ENCODE measurements at places on chromosomes 4 and X.

DNA sequence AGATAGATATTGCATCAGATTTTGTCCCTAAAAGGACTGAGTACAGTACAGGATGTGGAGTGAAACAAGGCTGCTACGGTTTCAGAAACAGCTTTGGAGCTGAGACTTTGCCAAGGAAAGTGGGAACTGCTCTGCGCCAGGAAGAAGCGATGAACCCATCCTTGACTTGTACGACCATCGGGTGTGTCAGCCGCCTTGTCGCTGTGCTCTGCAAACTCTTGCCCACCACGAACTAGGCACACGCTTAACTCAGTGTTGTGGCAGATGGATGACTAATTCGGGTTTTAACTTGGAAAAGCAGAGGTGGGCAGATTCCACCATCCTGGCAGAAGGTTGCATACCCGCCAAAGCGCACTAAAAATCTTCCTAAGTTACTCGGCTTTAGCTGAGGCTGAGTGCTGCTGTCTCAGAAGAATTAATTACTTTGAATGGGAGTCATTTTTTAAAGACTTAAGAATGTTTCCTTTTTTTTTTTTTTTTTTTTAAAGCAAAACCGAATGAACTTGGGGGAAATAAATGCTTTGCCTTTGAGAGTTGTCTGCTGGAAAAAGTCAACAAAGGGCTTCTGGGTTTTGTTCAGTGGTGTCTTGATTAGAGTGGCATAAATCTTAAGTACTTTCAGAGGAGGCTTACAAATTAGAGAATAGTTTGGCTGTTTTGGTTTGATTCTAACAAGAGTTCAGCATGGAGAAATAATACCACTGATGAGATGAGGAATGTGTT lies 69.5 kb downstream of the SHROOM2 start:
- no peak for DNase-seq

DNA sequence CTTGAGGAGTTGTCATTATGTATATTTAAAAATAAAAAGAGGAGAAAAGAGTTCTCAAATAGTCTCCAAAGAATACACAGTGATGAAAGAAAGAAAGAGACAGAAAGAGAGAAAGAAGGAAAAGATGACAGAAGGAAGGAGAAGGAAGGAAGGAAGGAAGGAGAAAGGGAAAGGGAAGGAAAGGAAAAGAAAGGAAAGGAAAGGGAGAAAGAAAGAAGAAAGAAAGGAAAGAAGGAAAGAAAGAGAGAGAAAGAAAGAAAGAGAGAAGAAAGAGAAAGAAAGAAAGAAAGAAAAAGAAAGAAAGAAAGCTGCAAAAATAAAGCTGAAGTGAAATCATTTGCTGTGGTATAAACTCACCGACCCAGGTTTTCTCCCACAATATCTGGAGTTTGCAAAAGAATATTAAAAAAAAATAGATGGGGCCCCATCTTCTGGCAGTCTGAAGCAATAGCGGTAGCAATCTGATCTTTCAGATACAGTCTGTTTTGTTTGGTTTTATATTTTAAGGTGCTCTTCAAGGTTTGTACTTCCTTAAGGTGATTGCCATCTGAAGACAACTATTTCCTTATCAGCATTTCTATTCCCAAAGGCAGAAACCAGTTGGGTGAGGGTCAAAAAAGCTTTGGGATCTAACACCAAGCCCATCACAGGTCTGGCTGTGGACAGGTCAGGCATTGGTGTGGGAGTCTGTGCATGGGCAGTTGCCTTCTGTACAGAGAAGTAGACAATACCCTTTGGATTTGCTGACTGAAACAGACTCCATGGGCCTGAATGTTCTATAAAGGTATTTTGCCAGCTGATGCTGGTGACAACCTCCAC lies 160.4 kb downstream of the CPEB2 start:
- DNase-seq = no peak

DNA sequence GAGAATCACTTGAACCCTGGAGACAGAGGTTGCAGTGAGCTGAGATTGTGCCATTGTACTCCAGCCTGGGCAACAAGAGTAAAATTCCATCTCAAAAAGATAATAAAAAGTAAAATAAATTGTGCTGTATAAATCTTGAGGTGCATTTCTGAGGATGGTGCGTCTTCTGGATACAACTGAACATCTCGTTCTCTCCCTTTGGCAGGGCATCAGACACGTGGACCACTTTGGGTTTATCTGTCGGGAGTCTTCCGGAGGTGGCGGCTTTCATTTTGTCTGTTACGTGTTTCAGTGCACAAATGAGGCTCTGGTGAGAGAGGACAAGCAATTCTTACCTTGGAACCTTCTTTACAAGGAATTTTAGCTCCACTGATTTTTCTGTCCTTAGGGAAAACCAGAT lies 60.2 kb downstream of the PTTG2 start:
- DNase-seq = no peak

DNA sequence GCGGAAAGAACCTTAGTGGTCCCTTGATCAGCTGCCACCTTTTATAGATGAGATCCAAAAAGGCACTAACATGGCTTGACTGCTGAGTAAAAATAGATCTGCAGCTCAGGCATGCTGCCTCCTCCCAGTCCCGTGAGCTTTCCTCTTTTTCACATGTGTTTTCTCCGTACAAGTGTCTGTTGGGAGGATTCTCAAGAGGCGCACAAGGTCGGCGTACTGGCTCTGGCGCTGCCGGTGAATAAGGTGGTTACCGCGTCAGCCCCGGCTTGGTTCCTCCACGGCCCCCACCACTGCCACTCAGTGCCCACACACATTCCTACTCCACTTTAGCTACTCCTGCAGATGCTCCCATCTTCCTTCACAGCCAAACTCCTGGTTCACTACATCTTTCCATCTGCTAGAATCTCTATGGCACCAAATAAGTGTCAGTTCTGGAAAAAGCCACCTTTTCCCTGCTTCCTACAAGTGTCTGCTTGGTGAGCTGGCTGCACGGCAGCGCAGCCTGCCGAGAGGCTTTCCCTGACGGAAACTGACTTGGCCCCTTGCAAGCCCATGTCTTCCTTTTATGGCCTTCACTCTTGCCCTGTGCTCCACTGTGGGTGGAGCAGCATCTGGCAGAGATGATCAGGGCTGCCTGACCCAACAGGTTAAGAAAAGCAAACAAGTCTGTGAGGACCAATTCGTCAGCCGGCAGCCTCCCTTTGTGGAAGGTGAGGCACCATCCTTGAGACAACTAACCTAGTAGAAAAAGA lies 99.8 kb downstream of the KLHL8 start:
- no peak for DNase-seq

GRCh38 chrX:35626124-35626523 lies 172.0 kb upstream of the MAGEB16 start:
- no peak for DNase-seq

GRCh38 chrX:18920566-18920965 lies 63.3 kb downstream of the PHKA2 start:
- no peak for DNase-seq

- DNase-seq = no peak
These were observed 72.1 kb upstream of the ETNPPL start for GRCh38 chr4:108834835-108835384.

DNA sequence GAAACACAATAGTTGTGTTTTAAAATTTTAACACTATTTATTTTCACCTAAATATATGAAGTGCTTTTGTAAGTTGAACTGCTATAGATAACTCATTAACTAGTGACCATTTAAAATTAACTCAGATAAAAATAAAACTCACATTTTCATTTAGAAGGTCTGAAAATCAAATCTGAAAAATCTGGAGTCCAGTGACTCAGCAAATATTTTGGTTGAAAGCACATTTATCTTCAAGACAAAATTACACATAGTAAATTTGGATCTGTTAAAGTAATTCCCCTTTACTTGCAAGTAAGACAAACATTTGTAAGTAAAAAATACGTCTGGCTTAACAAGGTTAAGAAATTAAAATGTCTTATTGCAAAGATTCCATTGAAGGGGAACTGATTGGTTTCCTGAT lies 589.1 kb downstream of the TRIML1 start:
- no peak for DNase-seq

DNA sequence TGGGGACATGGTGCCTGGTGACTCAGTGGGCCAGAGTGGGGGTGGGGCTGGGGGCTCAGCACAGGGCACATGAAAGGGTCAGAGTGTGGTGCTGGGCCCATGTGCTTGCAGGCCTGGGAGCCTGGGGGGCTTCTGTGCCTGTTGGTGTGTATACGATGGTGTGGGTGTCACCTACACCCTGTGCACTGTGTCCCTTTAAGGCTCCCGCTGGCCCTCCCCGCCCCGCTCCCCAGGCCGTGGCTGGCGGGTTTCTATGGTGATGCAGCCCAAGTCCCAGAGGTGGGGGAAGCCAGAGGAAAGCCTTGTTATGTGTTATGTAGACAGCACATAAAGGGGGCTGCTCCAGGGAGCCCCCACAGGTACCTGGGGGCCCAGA lies 5.5 kb downstream of the L1CAM start:
- no peak for DNase-seq

GRCh38 chrX:861340-861890 lies 230.8 kb downstream of the SHOX start:
- no peak for DNase-seq

- no peak for DNase-seq
These were observed 15.4 kb upstream of the OCIAD1 start for GRCh38 chr4:48815483-48815882.

GRCh38 chr4:825971-826330 lies at the start of gene CPLX1:
TSS of gene CPLX1 (minus strand) at chr4:826129. CDS start at chr4:824522, 1,607 bp downstream.
- DNase-seq = no peak

GRCh38 chrX:123917069-123917468 lies 44.4 kb upstream of the STAG2 start:
- no peak for DNase-seq

DNA sequence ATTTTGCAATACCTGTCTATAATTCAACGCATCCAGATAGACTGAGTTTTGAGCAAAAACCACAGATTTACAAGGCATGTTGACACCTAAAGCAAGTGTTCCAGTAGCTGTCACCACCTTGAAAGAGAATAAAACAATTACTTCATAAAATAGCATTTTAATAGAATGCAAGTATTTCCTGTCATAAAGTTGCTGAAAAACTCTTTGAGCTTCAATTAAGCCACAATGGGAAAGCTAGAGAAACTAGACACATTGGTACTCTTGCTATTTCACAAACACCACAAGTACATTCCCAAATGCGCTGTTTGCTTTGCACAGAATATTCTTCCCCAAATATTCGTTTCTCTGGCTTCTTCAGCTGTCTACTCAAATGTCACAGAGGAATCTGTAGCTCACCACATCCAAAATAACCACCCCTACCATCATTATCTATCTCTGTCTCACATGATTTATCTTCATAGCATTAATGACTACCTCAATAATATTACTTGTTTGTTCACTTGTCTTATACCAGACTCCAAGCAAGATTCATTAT lies 70.3 kb downstream of the DDX60 start:
- DNase-seq = no peak

DNA sequence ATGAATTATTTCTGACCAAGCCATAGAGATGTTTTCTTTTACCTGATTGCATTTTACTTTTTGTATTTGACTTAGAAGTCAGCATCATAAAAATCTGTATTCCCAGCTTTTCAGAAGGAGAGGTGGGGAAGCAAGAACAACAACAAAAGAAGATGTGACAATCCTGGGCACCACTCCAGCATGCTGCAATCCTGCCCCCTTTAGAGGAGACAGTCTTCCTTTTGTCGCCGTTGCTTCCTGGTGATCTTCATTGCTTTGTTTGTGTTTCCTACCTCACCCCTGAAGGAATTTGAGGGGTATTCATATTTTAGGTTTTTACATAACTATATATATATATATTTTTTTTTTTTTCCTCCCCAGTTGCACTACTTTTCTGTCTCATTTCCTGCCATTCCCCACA lies 3.7 kb downstream of the QRFPR start:
- DNase-seq = no peak

DNA sequence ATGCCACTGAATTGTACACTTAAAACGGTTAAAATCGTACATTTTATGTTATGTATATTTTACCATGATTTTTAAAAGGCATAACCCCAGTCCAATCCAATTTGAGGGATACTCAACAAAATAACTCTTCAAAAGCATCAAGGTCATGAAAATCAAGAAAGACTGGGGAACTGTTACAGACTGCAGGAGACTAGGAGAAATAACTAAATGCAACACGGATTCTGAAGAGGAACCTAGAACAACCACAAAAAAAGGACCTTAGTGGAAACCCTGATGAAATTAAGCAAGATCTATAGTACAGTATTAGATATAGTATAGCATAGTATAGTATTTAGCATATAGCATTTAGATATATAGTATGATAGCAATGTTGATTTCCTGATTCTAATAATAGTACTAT lies 26.8 kb downstream of the SH3KBP1 start:
- DNase-seq = no peak

GRCh38 chr4:62208921-62209320 lies 1008.8 kb downstream of the ADGRL3 start:
- DNase-seq = no peak

GRCh38 chr4:105994061-105994460 lies 98.8 kb downstream of the NPNT start:
- DNase-seq = no peak

DNA sequence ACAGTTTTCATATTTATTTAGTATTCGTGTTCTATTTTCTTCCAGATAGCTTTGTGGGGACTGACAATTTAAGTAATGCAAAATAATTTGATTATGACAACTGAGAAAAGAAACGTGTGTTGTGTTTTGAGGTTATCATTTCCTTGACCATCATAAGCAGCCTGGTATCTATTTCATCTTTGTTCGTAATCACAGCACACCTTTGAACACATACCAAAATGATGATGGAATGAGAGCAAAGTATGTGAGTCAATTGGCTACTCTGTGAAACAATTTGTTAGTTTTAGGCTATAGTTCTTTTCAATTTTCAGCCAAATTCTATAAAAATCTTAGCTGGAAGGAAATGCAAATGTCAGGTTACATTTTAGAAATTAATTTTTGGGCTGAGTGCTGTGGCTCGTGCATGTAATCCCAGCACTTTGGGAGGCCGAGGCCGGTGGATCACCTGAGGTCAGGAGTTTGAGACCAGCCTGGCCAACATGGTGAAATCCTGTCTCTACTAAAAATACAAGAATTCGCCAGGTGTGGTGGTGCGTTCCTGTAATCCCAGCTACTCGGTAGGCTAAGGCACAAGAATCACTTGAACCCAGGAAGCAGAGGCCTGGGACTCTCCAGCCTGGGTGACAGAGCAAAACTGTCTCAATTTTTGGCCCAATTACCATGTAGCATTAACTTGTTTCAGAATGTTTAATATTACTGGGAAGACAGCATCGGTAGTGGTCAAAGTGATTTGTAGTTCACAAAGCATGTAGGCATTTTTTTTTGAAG lies 1.1 kb upstream of the DUSP21 start:
- no peak for DNase-seq

All from CD4-positive, alpha-beta memory T cell (primary cell).